Endodermal cell (in vitro differentiated cells): ENCODE measurements at places on chromosomes 6 and 20. TPM values are rescaled to one million over a fixed set of nuclear protein-coding genes. Genes with fewer than 3 reads are reported as not detected.

- no peak for DNase-seq
These were observed 763.6 kb downstream of the TENT5A start for GRCh38 chr6:80988892-80989291.

ULBP2 gene
- 0.20 and 0.45 TPM in 2 replicates for total RNA-seq

SLC35D3 gene
- total RNA-seq, result 0.25 and 0.44 TPM in 2 replicates

DNA sequence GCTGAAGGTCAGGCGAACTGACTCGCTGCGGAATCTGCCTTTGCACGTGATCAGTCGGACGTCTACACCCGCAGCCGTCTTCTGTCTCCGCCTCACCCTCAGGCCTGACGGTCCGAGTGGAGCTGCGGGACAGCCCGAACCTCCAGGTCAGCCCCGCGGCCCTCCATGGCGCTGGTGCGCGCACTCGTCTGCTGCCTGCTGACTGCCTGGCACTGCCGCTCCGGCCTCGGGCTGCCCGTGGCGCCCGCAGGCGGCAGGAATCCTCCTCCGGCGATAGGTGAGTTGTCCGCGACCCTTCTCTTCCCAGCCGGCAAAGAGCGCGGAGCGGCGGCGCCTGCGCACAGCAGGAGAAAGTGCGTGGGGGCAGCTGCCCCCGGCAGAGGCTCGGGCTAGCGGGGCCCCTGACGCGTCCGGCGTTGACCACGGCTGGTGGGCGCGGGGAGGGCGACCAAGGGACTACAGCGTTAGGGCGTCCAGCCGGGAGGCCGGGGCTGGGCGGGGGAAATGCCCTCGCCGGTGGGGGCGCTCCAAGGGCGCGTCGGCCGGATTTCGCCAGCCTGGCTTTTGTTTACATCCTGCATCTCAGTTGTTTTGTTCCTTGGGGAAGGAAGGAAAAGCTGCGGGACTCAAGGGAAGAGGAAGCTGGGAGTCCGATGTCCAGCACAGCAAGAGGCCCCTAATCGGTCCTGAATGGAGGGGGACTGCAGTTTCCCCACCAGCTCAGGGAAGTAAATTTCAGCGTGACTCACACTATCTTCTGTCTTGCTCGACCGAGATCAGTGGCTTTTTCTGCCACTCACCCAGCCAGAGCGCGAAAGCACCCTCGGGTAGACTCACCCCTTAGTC, at the start of gene SMPDL3A:
SMPDL3A (plus strand) TSS at position 77 of the 846 bp plus-strand sequence; CDS start at position 166, 89 bp downstream.
- peak; percentile 93 for DNase-seq

HLA-DRA gene
- 0.27 TPM in 1 of 3 replicates, not detected in the others for total RNA-seq

DNA sequence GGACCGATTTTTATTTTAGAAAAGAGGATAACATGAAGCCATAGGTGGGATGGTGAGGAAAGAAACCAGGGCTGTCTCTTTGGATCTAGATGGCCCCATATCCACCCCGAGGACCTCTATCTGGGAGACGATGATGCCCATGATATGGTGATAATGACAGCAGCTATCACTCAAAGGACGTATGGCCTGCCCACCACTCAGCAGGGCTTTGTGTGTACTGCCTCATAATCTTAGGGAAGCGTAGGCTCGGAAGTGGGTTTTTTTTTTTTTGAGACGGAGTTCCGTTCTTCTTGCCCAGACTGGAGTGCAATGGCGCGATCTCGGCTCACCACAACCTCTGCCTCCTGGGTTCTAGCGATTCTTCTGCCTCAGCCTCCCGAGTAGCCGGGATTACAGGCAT, 8.2 kb upstream of the TAF8 start:
- DNase-seq, result no peak

FARS2 gene
- 16.1 and 18.3 TPM in 2 replicates for total RNA-seq

- DNase-seq, result no peak
These were observed 26.4 kb upstream of the FAM83C start for GRCh38 chr20:35318502-35319157.

DNA sequence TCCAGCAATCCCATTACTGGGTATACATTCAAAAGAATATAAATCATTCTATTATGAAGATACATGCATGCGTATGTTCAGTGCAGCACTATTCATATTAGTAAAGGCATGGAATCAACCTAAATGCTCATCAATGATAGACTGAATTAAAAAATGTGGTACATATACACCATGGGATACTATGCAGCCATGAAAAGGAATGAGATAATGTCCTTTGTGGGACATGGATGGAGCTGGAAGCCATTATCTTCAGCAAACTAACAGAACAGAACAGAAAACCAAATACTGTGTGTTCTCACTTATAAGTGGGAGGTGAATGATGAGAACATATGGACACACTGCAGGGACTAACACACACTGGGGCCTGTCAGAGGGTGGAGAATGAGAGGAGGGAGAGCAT, 261.6 kb downstream of the GMDS start:
- no peak for DNase-seq

SPATA25 gene
- 1.4 and 2.2 TPM in 2 replicates for total RNA-seq

DNA sequence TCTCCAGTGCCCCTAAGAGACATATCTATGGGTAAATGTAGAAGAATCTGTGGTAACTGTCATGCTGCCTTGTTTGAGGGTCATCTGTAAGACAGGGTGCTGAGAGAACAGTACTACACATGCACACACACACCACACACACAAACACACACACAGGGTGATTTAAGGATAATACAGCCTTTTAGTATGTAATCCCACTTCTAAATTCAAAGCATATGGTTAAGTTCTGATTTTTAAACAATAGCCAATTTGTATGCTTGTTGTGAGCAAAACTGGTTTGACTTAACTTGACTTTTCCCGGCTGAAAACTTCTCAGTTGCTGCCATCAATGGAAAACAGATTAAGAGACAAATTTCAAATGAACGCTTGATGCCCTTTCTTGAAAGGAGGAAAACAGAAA, 241.8 kb downstream of the ADGRG6 start:
- DNase-seq, result no peak

GRCh38 chr6:131366223-131366622, 206.8 kb upstream of the ARG1 start:
- no peak for DNase-seq

DNA sequence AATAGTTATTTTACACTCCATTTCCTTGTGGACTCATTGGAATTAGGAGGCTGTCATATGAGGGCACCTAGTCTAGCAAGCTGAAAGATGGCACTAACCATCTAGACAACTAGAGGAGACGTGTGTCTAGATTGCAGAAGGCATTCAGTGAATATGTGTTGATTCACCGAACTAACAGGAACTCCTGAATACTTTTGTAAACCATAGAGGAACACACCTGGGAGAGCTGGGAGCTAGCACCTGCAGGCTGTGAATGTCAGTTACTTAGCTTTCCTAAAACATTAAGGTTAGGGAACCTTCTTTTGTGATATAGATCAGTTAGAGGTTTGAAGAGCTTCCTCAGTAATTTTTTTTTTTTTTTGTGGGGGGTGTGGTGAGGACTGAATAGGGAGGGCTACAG, 7.7 kb downstream of the OPN5 start:
- peak; percentile 53 for DNase-seq

GRCh38 chr20:45036044-45036755, 64.7 kb downstream of the KCNS1 start:
- DNase-seq, result no peak

DNA sequence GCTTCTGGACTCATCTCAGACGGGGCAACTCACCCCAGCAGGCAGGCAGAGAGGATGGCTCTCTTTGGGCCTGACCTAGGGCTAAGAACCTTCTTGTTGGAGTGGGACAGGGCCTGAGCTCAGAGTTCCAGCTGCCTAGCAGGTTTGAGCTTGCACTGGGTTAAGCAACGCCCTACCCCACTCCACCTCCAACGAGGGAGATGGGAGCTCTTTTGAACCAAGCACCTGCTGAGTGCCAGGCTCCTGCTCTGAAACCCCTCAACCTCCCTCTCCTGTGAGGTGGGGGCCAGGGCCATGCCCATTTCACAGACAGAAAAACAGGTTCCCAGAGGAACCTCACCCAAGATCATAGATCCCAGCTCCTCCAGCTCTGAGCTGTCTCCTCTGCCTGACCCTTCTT, 54.3 kb downstream of the SNAI1 start:
- DNase-seq, result no peak

RUNX2 gene
- total RNA-seq, result 0.18 to 1.2 TPM (median 0.77 TPM) in 3 replicates

TMC2 gene
- total RNA-seq, result 0.21 to 0.24 TPM in 2 of 3 replicates, not detected in the other

- DNase-seq, result no peak
These were observed 37.3 kb upstream of the TOP1 start for GRCh38 chr20:40991181-40991889.

- no peak for DNase-seq
These were observed 337.8 kb downstream of the BTBD3 start for GRCh38 chr20:12255461-12255970.

DNA sequence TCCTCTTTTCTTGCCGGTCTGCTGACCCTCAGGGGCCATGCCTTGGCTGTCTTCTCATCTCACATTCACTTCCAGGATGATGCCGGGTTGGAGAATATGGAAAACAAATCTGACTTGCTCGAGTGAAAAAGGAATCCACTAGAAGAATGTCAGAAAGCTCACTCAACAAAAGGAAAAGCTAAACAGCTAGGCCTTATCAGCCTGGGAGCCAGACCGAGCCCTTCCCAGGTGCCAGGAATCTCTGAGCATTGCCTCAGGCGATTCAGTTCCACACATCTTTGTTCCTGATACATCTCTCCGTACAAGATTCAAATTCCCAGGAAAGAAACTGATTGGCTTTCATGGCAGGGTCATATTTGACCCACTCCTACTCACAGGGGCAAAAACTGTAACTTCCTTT, 9.2 kb upstream of the OSER1 start:
- no peak for DNase-seq

VWA7 gene
- total RNA-seq, result 0.29 to 0.95 TPM (median 0.54 TPM) in 3 replicates

GRCh38 chr6:39902786-39903465, 31.3 kb downstream of the MOCS1 start:
- no peak for DNase-seq

KCNK15 gene
- total RNA-seq, result 0.15 and 0.18 TPM in 2 replicates

DNA sequence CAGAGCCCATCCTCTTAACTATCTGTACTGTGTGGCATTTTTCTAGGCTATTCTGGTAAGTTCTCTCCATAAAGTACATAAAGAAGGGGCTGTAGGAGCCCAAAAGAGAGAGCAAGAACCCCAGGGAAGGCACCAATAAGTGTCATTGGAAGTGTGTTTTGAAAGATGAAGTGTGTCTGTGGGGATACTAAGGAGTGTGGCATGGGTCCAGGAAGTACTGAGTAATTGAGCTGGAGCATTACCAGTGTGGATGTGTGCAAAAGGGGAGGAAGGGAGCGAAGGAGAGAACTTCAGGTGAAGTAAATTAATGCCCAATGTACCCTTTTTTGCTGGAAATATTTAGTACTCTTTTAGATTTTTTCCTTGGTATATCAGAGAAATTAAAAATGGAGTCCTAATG, 63.9 kb downstream of the KCNS1 start:
- DNase-seq, result no peak

CITED2 gene
- 77.8 and 80.2 TPM in 2 replicates for total RNA-seq

GRCh38 chr20:43744151-43744611, 17.4 kb upstream of the GTSF1L start:
- DNase-seq, result peak; percentile 76

DNA sequence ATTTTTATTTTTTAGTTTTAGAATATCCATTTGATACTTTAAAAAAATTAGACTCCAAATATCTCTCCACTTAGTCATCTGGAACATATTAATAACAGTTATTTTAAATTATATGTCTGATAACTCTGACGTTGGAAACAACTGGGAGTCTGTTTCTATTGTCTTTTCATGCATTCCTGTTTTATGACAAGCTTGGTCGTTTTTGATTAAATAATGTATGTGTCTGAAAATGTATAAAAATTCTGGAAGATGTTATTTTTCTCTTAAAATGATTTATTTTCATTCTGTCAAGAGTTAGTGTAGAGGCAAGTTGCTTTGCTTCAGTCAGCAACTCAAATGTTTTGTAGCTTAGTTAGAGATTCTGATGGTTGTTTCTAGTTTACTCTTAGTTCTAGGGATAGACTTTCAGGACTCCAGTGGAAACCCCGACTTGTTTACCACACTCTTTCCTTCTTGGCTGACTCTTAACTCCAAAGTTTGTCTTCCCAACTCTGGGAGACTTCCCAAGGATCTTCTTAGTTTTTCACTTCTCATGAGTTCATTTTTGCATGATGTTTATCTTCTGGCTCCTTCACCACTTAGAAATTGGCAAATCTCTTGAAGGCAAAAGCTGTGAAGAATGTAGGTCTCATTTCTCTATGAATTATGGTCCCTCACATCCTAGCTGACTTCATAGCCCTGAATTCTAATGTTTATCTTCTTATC, 190.9 kb downstream of the LAMA2 start:
- no peak for DNase-seq

GRCh38 chr6:2502096-2502997, 248.4 kb downstream of the MYLK4 start:
- no peak for DNase-seq
